ENCODE measurements at places on chromosomes 13 and 19.

DNA sequence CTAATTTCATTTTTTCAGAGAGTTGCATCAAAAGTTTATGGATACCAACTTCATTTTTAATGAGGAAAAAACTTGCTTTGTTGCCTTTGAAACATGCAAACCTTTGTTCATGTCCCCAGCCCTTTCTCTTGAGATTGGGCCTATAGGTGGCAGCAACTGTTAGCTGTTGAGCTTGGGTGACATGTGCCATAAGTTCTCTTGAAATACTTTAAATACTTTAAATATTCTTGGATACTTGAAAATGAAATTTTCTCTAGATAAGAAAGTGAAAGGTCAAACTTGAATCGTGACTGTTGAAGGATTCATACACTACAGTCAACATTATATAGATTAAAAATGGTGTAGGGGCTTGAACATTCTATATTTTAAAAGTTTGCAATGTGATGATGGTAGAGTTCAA lies 294.9 kb downstream of the NDFIP2 start:
- DNase-seq = peak; percentile 58

DNA sequence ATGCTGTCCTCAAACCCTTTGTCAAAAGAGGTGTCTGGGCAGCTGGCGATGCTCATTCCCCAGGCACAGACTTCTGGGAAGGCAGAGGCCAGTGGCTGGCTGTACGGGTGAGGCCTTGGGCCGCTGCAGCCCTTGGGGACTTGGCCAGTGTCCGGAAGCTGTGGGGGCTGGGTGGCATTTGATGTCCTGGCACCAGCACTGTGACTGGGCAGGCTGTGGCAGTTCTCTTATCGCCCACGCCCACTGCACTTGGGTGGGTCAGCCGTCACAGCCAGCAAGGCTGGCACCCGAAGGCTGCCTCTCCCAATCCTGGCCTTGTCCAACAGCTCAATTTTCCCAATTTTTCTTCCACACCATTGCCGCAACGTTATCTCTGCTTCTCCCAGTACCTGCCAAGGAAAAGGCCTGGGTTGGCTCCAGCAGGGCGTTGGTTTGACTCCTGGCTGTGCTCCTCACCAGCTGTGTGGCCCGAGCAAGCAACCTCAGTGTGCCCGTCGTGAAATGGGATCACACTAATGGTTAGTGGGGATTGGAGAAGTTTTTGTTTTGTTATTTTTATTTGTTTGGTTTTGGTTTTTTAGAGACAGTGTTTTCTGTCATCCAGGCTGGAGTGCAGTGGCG lies 12.7 kb upstream of the SLC44A2 start:
- DNase-seq = no peak

- no peak for DNase-seq
Observed at GRCh38 chr13:79779761-79780160, 298.8 kb downstream of the NDFIP2 start.

DNA sequence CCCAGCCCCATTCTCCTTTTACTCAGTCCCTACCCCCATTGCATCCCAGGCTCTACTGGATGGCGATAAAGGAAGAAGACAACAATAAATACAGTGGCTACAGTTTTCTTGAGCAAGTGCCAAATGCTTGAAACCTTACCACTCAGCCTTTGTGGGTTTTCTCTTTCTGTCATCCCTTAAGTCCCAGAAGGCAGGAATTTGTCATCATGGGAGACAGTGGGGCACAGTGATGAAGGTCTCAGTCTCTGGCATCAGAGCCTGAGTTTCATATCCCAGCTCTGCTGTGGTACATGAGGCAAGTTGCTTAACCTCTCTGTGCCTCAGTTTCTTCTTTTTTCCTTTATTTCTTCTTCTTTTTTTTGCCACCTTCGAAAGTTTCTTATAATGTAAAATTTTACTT lies 5.1 kb upstream of the COMP start:
- DNase-seq = no peak

DNA sequence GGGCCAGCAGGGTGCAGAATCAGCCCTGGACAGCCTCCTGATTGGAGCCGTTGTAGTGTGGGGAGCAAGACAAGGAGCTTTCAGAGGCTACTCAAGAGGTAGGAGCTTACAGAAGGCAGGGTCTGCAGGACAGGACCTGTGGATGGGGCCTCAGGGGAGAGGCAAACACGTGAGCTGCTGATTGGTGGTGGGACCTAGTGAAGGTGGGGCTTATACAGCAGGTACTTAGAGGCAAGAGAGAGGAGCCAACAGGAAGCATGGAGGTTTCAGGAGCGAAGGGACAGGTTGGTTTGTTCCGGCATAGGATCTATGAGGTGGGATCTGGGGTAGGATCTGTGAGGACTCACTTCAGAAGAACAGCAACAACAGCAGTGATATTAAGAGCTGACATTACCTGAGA lies 32.4 kb downstream of the ZSWIM4 start:
- DNase-seq = no peak

DNA sequence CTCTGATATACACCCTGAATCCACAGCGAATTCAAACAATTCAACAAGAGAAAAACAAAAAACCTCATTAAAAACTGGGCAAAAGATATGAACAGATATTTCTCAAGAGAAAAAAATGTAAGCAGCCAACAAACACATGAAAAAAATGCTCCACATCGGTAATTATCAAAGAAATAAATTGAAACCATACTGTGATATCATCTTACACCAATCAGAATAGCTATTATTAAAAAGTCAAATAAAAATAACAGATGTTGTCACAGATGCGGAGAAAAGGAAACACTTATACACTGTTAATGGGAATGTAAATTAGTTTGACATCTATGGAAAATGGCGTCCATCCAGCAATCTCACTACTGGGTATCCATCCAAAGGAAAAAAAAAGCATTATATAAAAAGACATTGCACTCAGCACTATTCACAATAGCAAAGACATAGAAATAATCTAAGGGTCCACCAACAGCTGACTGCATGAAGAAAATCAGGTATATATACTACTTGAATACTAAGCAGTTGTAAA lies 1495.0 kb upstream of the PCDH20 start:
- DNase-seq = no peak

DNA sequence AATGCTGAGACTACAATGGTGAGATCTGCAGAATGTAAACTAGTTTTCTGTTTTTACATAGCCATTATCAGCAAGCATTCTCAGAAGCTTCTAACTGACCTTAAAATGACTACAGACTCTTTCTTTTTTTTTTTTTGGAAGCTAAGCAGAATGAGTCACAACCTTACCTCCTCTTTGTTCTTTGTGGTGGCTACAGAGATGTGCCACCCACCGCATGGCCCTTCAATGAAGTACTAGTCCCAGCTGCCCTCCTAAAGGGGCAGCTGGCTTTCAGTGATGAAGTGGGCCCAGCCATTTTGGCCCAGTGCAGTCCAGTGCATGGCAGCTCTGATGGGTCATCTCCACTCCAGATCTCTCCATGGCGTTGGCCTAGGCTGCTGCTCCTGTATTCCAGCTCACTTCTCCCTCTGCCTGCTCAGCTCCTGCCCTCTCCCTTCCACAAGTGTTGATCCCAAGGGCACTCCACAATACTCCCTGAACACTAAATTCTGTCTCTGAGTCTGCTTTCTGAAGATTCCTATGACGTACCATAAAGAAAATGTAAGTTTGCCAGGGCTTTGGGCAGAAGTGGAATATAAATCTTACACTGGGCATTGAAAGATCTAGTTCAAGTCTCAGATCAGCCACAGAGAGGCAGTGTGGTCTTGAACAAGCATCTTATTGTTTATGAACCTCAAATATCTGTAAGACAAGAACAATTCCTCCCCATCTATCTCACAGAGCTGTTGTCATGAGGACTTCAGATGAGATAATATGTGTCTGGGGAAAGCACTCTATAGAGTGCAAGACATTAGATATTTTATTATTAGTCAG lies 85.6 kb downstream of the RXFP2 start:
- no peak for DNase-seq

GRCh38 chr13:99760456-99760855 lies 211.1 kb downstream of the ZIC5 start:
- no peak for DNase-seq
